ENCODE measurements at places on chromosomes 5 and 9.
A peak's percentile ranks its signal among the peaks of the same experiment; 100 is the strongest.

GRCh38 chr5:150461231-150461630 lies 11.7 kb upstream of the RPS14 start:
- DNase-seq = no peak

DNA sequence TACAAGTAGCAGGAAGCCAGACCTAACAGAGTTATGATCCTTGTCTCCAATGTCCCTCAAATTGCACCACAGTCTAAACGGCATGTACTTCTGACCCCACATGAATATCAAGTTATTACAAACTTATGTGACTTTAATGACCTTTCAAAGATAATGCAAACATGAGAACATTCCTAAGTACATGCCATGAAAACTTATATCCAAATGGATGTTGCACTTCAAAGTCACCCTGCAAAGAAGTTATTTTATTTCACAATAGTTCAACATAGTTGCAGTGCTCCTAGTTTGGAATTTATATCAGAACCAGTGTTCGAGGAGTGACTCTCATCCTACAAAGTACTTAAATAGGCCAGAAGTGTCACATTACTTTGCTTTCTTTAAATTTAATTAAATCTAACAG lies 41.2 kb upstream of the ITGA1 start:
- DNase-seq = no peak

- no peak for DNase-seq
These were observed 98.2 kb downstream of the TAF11L14 start for GRCh38 chr5:17732351-17732923.

DNA sequence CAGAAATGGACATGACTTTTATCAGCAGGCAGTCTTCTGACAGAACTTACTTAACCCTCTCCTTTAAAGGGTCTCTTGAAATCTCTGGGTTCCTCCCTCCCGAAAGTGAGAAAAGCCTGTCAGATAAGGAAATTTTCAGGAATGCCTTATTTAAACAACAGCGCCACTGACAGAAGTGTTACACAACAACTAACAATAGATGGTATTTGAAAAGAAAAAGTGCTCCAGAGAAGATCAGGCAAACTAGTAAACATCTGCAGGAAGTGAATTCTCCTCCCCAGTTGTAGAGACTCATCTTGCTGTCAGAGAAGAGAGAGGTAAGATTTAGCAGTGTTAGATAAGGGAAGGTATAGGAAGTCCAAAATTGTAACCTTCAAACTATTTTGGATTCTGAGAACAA lies 107.2 kb upstream of the NFIL3 start:
- no peak for DNase-seq

DNA sequence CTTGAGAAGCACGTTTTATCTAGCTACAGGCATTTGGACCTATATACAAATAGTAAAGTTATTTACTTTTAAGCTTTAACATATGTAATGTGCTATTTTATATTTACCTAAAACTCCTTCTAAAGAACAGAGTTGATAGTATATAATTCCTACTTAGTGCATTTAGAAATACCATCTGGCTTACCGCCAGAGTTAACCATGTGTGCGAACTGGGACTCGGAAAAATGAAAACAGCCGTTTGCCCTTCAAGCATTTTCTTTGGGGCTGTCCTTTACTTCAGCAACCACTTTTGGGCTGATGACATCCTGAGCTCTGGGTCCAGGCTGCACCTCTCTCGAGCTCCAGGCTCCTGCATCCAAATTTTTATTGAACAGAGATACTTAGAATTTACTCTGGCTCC lies 21.9 kb upstream of the DHFR start:
- DNase-seq = no peak

DNA sequence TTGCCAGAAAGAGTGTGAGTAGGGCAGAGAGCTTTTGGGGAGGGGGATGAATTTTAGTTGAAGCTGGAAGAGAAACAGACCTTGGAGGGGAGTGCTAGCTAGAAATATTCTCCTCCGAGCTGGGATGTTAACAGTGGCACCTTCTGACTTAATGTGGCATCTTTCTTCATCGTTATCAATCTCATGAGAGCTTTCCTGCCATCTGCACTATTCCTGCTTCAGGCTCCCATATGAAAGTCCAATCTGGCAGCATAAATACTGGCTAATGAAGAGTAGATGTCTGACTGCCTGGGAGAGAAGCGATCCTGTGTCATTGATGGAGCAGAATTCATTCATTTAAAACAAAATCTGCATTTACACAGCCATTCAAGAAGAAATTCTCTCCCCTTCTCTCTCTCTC lies 284.5 kb downstream of the TMEM38B start:
- no peak for DNase-seq

DNA sequence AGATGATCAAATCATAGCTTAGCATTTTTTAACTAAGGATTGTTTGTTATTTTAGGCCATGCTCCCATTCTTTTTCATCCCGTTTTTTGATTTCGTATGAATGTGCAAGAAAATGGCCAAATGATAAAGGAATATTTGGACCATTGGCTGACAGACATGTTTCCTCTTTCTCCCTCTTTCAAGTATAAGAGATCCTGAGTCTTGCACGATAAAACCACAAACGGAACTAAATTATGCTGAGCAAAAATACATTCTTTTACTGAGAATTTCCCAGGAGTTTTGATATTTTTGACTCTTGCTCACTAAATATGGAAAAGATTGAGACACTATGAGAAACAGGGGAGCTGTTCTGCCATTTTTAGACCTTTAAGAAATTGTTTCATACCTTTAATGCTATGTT lies 90.4 kb upstream of the KLF9 start:
- no peak for DNase-seq

DNA sequence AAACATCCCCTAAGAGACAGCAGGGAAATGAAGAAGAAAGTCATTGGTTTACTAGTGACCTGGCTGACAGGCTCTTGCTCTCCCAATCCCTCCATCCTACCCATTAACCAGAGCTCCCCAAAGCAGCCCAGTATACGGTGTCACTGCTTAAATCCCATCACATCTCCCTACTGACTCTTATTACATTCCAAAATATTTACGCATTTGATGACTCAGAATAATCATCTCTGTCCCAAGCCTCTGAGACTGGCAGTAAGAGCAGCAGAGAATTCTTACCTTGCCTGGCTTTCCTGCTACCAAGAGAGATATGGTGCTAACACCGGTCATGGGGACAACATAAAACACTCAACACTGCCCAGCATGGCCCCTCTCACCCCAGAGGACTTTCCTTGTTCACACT lies 20.2 kb upstream of the WHRN start:
- DNase-seq = peak; percentile 54

GRCh38 chr9:69755205-69755604 lies 4.6 kb downstream of the PTAR1 start:
- DNase-seq = no peak

GRCh38 chr5:125311743-125312142 lies 565.3 kb upstream of the ZNF608 start:
- no peak for DNase-seq

GRCh38 chr9:111036946-111037345 lies 1.3 kb downstream of the LPAR1 start:
- no peak for DNase-seq

- no peak for DNase-seq
These were observed 78.4 kb upstream of the ITGA1 start for GRCh38 chr5:52709167-52709925.

DNA sequence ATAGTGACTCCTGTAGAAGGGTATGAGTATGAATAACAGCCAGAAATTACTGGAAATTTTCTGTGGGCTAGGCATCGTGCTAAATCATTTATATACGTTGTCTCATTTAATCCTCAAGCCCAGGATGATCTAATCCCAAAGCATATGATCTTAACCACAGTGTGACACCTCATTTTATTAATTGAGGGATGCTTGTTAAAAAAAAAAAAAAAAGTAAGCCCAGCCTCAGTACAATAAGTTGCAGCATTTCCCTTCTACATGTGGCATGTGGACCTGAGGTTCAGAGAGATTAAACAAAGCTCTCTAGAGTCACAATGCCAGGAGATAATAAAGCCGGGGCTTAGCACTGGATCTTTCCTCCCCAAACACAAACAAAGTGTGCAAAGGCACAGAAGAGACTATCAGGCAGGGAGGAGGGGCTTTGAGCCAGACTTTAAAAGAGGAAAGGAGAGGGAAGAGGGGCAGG lies 49.5 kb downstream of the KLF4 start:
- DNase-seq = no peak

GRCh38 chr9:87834357-87834756 lies 48.3 kb upstream of the SPATA31E1 start:
- no peak for DNase-seq

DNA sequence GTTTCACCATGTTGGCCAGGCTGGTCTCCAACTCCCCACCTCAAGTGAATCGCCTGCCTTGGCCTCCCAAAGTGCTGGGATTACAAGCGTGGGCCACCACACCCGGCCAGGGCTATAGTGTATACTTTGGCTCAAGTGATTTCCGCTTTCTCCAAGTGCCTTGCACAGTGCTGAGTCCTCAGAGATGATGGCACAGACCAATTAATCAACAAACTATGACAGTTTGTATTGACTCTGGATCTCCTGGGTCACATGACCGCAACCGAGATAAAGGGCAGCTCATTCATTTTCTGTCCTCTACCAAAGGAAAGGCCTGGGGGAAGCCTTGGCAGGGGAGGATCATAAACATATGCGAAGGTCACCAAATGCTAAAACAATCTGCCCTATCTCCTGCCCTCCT lies 11.4 kb upstream of the LARP1 start:
- DNase-seq = no peak

DNA sequence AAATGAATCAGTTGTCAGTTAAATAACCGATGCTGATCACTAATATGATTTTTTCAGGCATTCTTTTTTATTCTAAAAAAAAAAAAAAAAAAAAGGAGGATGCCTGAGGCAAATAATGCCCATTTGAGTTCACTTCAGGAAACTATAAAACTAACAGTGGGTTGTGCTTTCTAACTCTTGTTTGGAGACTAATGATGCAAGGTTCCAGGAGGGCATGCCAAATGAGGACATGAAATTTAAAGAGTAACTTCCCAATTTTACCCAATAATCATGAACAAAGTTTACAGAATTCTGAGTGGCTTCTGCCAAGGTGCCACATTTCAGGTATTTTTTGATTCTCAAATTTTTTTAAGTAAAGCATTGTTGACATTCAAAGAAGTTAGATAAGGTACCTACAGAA lies 41.0 kb downstream of the CEP120 start:
- DNase-seq = no peak

GRCh38 chr5:148976569-148977381 lies 86.1 kb downstream of the SH3TC2 start:
- no peak for DNase-seq

GRCh38 chr5:11346336-11346735 lies 557.9 kb downstream of the CTNND2 start:
- DNase-seq = no peak
